ENCODE measurements at places on chromosomes 1 and 21.

DNA sequence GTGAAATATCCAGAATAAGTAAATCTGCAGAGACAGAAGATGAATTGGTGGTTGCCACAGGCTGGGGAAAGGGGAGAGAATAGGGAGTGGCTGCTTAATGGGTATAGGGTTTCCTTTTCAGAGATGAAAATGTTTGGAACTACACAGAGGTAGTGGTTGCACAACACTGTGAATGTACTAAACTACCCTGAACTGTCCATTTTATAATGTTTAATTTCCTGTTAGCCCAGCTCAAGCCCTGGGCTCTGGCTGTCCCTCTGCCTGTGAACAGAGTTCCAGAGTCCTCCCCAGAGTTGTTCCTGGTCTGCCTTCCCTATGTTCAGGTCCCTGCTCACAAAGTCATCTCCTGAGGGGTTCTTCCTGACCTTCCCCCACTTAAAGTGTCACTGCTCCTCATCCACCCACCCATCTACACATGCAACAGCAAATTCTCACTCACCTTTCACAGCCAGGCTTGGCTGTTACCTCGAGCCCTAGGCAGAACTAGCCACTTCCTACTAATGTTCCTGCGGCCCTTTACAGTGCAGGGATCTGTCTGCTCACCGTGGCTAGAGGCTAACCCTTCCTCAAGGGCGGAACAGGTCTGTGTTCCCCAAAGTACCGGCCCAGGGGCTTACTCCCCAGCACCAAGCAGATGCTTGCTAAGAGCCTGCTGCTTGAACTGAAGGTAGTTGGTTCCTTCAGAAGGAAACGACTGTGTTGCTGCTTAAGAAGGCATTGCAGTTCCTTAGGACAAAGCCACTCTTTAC lies 22.4 kb downstream of the DHCR24 start:
- no peak for DNase-seq

GRCh38 chr1:36274201-36274600 lies 32.0 kb upstream of the SH3D21 start:
- DNase-seq, result no peak

DNA sequence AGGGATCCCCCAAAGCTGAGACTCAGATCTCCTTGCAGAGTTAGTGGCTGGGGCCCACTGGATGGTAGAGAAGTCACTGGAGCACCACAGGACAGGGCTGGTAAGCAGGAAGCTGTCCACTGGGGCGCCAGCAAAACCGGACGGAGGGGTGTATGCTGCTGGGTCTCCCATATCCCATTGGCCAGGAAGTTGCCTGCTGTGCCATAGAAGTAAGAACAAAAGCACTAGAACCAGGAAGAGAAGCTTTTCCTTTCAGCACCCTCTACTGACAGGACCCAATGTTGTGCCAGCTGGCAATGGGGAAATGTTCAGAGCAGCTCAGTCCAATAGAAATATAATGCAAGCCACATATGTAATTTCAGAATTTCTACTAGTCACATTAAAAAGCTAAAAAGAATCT lies 146.6 kb downstream of the SPATA46 start:
- peak; percentile 37 for DNase-seq

DNA sequence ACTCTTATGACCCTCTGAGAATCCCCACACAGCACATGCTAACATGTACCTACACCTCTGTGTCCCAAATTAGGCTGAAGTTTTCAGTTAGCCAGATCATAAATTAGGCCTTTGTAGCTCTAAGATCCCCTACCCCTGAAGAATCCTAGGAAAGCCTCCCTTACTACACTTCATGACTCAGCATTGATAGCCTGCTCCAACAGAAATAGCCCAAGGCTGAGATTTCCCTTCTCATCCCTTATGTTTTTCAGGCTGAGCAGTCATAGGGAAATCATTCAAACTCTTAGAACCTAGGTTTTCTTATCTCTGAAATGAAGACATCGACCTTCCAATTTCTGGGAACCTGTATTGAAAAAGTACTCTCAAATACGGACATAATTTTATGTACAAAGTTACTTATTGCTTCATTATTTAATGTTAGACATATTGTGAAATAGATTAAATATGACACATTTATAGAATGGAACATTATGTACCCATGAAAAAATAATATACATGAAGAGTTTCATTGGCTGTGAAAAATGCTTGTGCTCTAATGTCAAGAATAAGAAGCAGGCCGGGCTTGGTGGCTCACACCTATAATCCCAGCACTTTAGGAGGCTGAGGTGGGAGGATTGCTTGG lies 122.4 kb upstream of the UBE2U start:
- no peak for DNase-seq

- no peak for DNase-seq
Observed at GRCh38 chr1:53620061-53620855, 118.7 kb downstream of the GLIS1 start.

GRCh38 chr1:32142446-32143301 lies 34.8 kb downstream of the KPNA6 start:
- peak; percentile 85 for DNase-seq

DNA sequence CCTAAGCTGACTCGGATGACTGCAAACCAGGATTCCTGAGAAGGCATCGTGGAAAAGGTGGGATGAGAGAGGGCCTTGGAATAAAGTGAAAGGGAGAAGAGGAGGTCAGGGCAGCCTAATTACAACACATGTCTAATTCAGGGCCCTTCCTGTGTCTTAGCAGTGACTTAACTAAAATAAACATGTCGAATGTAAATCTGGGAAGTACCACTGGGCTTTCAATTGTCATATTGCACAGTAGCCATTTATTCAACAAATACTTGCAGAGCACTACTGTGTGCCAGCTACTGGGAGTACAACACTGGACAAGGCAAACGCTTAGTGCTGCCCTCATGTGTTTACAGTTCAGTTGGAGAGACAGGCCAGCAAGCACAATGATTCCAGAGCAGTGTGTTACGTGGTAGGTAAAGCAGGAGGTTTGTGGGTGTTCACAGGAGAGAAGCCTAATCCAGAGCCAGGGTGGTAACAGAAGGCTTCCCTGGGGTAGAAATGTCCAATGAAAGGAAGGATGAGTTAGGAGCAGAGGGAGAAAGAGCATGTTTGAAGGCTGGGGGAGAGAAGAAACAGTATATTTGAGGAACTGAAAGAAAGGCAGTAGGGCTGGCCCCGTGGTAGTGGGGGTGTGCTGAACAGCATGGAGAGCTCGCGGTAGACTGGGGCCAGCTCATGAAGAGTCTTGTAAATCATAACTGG lies 38.0 kb upstream of the RASAL2 start:
- DNase-seq, result no peak

DNA sequence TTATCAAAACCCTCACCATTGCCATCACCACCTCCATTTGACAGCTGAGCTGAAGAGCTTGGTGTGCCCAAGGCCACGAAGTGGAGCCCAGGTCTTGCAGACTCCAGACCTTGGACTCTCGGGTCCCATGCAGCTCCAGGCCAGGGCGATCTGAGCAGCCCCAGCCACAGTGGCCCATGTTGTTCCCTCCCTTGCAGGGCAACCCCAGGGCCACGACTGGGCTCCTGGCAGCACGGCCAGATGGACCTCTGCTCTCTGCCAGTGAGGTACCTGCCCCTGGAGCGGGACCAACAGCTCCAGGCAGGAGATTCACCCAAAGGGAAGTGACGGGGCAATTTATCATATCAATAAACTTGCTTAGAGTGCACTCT lies 182.7 kb upstream of the VAMP3 start:
- DNase-seq, result no peak

DNA sequence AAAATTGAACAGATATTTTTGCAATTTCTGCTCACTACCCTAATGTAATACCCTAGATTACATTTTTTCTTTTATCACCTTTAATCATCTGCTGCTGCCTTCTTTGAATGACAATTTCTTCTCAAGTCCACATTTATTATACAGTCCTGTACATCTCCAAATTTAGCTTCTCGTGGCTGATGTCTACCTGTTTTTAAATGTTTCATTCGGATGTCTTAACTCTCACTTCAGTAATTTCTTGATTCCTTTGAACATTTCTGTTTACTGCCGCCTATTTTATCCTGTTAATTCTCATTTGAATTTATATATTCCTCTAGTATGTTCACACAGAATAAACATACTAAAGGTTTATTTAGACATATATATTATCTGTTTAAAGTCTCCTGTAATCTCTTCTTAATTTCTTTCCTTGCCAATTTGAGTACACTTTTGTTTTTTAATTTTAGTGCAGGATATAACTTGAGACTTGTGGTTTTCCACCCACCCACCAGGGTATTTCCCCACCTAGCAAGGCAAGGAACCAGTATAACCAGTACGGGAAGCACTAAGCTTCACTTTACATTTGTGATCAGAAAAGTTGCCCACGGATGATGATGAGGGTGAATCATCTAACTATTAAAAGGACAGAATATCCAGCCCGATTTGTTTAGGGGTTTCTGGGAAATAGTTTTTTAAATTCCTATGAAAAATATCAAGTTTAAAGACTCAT lies 12.7 kb downstream of the INSL5 start:
- DNase-seq, result no peak

- no peak for DNase-seq
Observed at GRCh38 chr1:28050776-28051175, 37.6 kb downstream of the EYA3 start.

- DNase-seq, result no peak
Observed at GRCh38 chr1:236201786-236202185, 59.4 kb downstream of the GPR137B start.

GRCh38 chr1:23291706-23292105 lies 52.4 kb downstream of the HNRNPR start:
- DNase-seq, result no peak

DNA sequence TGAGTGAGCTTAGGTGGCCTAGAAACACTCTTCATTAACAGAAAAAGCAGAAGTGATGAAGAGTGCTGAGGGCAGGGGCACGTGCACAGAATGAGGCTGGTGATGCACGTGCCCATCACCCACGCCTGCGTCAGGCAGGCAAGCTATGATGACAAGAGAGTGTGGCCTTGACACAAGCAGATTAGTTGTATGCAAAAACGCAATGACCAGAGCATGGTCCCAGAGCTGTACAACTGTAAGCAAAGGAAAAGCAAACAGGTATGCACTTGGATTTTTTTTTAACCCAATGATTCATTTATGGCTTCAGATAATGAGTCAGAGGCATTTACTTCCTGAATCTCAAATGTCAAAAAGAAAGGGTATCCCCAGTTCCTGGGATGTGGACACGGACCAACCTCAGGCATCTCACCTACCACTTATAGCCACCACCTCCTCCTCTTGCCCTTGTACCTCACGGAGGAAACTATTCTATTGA lies 9.1 kb upstream of the TMEM61 start:
- peak; percentile 65 for DNase-seq

GRCh38 chr1:36306210-36306901 lies at the start of gene SH3D21:
TSS of gene SH3D21 (plus strand) at chr1:36306368. CDS start at chr1:36306421, 53 bp downstream.
- no peak for DNase-seq

- no peak for DNase-seq
Observed at GRCh38 chr21:31538816-31539215, 120.7 kb upstream of the SOD1 start.

DNA sequence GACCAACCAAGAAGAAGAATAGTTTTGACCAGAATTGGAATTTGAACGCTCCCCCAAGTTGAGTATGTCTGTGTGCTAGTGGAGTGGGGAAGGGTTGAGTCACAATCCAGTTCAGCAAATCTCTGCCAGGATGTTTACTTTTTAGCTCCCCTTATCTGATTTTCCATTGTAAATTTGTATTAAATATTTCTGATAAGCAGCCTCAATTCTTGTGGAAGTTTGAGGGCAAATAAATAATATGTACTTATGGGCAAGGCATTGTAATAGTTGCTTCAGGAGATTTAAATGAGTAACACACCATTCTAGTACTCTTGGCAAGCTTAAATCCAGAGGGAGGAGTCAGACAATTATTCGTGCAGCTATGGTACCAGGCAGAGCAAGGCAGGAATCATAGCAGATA lies 14.4 kb downstream of the CXADR start:
- DNase-seq, result no peak

DNA sequence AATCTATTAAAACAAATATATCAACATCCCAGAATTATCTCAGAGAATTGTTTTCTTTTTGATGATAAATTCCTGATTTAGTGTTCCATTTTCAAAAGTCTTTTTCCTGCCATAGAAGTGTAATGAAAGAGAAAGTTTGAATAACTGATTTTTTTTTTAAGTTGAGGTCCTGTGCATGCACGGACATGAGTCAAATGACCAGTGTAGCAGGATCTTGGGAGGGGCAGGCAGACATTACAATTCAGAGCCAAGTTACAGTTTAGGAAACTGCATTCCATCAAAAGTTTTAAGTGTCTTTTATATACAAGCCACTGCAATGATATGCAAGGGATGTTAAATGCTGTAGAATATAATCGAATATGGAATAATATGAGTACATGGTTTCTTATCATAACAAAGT lies 227.5 kb downstream of the HMCN1 start:
- no peak for DNase-seq

GRCh38 chr1:119038363-119038762 lies 50.2 kb upstream of the TBX15 start:
- DNase-seq, result no peak
